ENCODE measurements at places on chromosomes 4 and X. TPM values are rescaled to one million over a fixed set of nuclear protein-coding genes. Genes with fewer than 3 reads are reported as not detected.

DNA sequence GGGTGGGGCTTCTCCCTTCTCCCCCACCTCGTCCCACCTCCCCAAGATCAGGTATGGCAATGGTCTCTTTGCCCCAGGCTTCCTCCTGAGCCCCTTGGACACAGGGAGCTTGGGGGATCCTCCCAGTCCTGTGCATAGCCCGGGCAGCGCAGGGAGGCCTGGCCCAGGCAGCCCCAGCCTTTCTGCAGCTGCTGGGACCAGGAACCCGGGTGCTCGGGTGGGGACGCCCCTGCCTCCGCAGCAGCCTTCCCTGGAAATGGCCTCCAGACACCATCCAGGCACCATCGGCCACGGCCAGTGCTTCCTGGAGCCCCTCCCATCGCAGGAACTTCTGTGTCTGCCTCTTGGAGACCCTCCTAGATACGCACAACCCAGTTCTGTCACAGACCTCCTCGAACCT is 5.9 kb upstream of the MXD4 start:
- H3K4me1 ChIP-seq = peaks cover 11% of the 10 kb centered on the region
- no peak for DNase-seq
- no peaks in the 10 kb centered on the region for H3K36me3 ChIP-seq
- no peak overlapping the region for H3K27ac ChIP-seq
- no peak overlapping the region for H3K4me3 ChIP-seq

PRDM5 gene
- total RNA-seq = 37.6 TPM

- H3K4me1 ChIP-seq = no peaks in the 10 kb centered on the region
- no peak overlapping the region for H3K4me3 ChIP-seq
- no peak overlapping the region for H3K27ac ChIP-seq
- H3K27me3 ChIP-seq = no peaks in the 10 kb centered on the region
- H3K36me3 ChIP-seq = no peaks in the 10 kb centered on the region
Observed at GRCh38 chrX:108097380-108097779, 5.8 kb downstream of the ATG4A start.

ARMCX4 gene
- total RNA-seq = 18.2 TPM

DNA sequence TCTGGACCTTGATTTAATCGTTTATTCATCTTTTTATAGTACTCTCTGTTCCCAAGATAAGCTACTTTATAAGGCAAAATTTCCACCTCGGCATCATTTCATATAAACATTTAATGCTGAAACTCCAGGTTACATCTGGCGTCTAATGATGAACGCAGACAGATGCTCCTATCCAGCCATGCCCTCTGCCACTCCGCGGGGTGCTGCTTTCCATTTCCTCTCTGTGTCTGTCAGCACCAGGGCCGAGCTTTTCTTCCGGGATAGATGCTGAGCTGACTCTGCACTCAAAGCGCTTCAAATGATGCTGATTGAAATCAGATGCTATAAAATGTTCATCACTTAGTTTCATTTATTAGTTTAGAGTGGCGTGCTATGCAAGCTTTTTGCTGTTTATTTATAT is 80.5 kb upstream of the HELT start:
- H3K4me3 ChIP-seq = no peak overlapping the region
- H3K27me3 ChIP-seq = no peaks in the 10 kb centered on the region
- no peak for DNase-seq
- no peaks in the 10 kb centered on the region for H3K4me1 ChIP-seq
- no peaks in the 10 kb centered on the region for H3K36me3 ChIP-seq
- no peak overlapping the region for H3K27ac ChIP-seq

DNA sequence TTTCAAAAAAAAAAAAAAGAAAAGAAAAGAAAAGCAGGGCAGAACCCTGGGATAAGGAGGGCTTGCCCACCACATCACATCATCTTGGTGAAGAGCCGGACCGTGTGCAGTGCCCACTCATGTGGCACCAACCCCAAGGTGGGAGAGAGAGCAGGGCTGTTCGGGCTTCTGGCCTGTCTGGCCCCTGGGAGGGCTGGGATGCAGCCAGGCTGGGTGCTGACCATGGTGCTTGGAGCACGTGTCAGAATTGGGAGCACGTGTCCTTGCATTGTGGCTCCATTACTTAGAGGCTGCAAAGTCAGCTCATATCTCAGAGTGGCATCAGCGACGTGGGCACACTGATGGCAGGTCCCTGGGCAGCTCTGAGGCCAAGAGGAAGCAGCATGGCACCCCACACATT is 100.9 kb upstream of the AFAP1 start:
- no peak overlapping the region for H3K4me3 ChIP-seq
- DNase-seq = no peak
- no peak overlapping the region for H3K27ac ChIP-seq
- H3K36me3 ChIP-seq = no peaks in the 10 kb centered on the region
- H3K4me1 ChIP-seq = no peaks in the 10 kb centered on the region
- H3K27me3 ChIP-seq = no peaks in the 10 kb centered on the region

WDR17 gene
- total RNA-seq = 7.2 TPM

ITIH6 gene
- not detected for total RNA-seq

HTR2C gene
- total RNA-seq = 15.7 TPM

DNA sequence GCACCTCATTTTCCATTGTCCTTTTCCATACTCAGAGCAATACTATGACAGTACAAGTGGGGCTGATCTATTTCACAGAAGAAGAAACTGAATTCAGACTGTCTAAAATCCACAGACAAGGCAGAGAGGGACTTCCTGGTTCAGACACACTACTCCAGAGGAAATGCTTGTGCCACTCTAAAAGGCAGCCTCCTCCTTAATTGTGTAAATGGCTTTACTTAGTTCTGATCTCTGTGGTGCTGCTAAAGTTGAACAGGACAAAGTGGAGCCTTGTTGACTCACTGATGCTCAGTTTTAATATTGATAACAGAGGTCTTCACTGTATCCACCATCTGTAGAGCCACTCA is 122.4 kb downstream of the KIT start:
- H3K27me3 ChIP-seq = no peaks in the 10 kb centered on the region
- no peak for DNase-seq
- peak overlapping the region; percentile 81 for H3K27ac ChIP-seq
- H3K36me3 ChIP-seq = no peaks in the 10 kb centered on the region

DNA sequence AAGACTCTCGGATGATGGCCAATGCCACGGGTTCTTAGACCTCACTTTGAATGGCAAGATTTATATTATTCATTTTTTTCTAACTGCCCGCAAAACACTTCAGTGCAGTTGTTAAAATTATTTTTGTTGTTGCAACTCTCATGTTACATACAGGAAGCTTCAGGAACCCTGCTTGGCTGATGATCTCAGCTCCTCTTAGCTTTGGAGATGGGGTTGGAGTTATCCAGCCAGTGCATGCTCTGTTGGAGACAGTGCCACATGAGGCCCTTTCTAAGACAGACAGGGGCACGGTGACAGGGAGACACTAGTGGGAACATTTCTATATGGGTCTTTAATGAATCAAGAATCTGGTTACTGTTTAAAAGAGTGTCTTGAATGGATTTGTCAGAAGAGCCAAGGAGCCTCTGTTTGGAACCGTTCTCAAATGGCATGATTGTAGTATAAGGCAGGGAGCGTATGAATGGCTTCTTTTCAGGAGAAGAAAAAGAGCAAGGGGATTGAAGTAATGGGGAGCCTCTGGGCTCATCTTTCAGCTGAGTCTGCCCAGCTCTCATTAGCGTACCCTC is 61.9 kb upstream of the ENPP6 start:
- no peak overlapping the region for H3K27ac ChIP-seq
- H3K4me1 ChIP-seq = no peaks in the 10 kb centered on the region
- no peak overlapping the region for H3K4me3 ChIP-seq
- no peaks in the 10 kb centered on the region for H3K27me3 ChIP-seq
- no peaks in the 10 kb centered on the region for H3K36me3 ChIP-seq
- DNase-seq = no peak

MAP3K15 gene
- total RNA-seq = not detected

- H3K36me3 ChIP-seq = no peaks in the 10 kb centered on the region
- no peaks in the 10 kb centered on the region for H3K27me3 ChIP-seq
- no peak overlapping the region for H3K27ac ChIP-seq
- no peak overlapping the region for H3K4me3 ChIP-seq
Observed at GRCh38 chrX:129744861-129745321, 6.1 kb downstream of the XPNPEP2 start.

DNA sequence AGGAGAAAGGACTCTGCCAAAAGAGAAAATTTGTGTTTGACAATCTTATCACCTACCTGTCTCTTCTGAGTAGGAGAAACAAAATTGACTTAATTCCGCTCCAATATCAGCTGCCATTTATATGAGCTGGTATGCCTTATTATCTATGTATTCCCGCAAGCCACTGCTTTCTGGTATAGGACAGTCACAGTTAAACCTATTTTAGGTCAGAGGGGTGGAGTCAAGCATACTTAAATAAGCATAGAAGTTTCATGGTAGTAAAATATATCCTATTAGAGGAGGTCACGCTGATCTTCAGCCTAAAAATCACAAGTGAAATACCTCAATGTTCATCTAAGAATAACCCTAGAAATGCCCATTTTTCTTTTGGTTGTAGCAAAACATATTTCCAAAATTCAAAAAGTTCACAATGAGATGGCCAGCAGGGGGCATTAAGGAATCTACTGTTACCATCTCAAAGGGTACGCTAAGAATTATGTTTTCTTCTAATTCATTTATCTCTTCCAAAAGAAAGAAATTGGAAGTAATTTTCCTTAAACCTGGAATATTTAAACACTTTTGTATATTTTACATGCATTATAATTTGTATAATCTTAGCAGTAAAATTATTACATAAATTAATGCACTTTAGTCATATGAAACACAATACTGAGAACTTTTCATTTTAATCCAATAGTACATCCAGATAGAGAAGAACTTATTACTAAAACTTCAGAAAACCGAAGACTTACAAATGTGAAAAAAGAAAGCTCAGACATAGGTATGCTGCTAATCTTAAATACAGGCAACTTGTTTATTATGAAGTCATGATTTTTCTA is 10.5 kb downstream of the PPAT start:
- H3K27me3 ChIP-seq = no peaks in the 10 kb centered on the region
- no peaks in the 10 kb centered on the region for H3K4me1 ChIP-seq
- no peak for DNase-seq
- no peaks in the 10 kb centered on the region for H3K36me3 ChIP-seq
- no peak overlapping the region for H3K27ac ChIP-seq
- H3K4me3 ChIP-seq = no peak overlapping the region

DNA sequence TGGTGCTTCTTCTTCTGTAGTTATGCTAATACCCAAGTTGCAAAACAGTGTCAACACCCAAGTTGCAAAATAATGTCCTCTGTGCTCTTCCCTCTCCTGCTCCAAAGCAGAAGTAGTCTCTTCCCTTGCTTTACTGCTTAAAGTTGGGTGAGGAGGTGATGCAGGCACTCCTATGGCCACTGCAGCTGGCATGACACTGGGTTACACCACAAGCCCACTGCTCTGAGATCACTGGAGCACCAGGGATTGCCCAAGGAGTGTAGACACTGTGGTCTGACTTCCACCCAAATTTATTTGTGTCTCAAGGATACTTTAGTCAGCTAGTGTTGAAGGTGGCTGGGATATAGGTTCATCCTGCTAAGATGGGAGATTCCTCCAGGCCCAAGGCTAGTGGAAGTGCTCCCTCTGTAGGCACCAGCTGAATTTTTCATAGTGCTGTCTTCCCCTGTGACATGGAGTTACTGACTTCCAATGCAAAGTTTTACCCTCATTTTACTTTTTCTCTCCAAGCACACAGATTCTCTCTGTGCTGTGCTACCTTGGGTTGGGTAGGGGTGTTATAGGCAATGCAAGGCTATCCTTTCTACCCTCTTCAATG is 196.2 kb upstream of the TENT5D start:
- no peak overlapping the region for H3K27ac ChIP-seq
- H3K27me3 ChIP-seq = no peaks in the 10 kb centered on the region
- no peaks in the 10 kb centered on the region for H3K4me1 ChIP-seq
- H3K36me3 ChIP-seq = no peaks in the 10 kb centered on the region
- DNase-seq = no peak

CYSLTR1 gene
- total RNA-seq = 3.2 TPM

- no peak overlapping the region for H3K27ac ChIP-seq
- H3K27me3 ChIP-seq = no peaks in the 10 kb centered on the region
- no peaks in the 10 kb centered on the region for H3K4me1 ChIP-seq
- DNase-seq = no peak
- H3K36me3 ChIP-seq = no peaks in the 10 kb centered on the region
Observed at GRCh38 chrX:11397680-11398079, 104.5 kb downstream of the AMELX start.

GRCh38 chr4:2041239-2042130 is 17.6 kb upstream of the NAT8L start:
- H3K4me1 ChIP-seq = peaks cover 23% of the 10 kb centered on the region
- DNase-seq = no peak
- H3K4me3 ChIP-seq = peak overlapping the region; percentile 50
- no peak overlapping the region for H3K27ac ChIP-seq
- no peaks in the 10 kb centered on the region for H3K36me3 ChIP-seq

DNA sequence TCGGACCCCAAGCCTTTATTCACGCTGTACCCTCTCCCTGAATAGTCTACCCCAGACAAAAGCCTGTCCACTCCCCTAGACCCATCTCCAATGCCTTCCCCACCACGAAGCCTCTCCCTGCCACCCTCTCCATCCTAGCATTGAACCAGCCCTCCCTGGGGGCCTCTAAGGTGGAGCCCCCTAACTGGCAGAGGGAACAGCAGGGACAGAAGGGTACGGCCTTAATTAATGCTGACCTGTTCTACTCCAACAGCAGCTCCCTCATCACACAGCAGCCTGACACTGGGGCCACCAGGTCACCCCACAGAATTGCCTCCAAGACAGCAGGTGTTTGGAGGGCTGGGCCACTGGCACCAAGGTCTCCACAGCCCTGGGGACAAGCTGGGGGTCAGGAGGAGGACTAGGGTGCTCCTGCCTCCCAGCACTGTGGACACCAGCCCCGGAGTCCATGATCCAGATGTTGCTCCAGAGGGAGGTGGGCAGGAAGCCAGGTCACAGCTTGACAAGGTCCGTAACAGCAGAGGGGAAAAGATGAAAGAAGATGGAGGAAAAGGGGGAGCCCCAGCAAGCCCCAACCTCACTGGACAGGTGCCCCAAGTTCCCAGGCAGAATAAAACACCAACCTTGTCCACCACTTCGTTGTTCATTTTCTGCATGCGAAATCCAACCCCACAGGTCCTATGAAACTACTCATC is 3.7 kb downstream of the CRMP1 start:
- DNase-seq = no peak
- H3K4me3 ChIP-seq = no peak overlapping the region
- no peak overlapping the region for H3K27ac ChIP-seq
- H3K4me1 ChIP-seq = no peaks in the 10 kb centered on the region
- no peaks in the 10 kb centered on the region for H3K36me3 ChIP-seq

DNA sequence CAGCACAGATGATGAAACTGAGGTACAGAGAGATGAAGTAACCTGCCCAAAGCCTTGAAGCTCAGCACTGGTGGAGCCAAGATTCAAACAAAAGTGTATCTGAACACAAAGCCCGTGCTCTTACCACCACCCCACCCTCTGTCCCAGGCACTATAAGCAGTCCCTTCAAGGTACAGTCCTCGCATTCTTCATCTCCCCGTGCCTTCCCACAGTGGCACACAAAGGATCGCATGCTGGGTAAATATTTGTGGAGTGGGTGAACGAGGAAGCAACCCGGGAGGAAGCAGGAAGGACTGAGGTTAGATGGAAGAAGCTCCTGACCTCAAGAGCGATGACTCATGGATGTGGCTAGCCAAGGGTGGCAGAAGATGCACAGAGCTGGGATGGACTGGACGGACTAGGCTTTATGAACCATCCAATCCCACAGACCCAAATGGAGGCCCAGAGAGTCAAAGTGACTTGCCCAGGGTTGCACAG is 18.4 kb downstream of the IQSEC2 start:
- no peak overlapping the region for H3K4me3 ChIP-seq
- no peak overlapping the region for H3K27ac ChIP-seq
- no peaks in the 10 kb centered on the region for H3K27me3 ChIP-seq
- H3K4me1 ChIP-seq = no peaks in the 10 kb centered on the region
- H3K36me3 ChIP-seq = no peaks in the 10 kb centered on the region

Data from uterus (tissue), 4 donors.